ENCODE measurements at places on chromosomes 4 and X.

DNA sequence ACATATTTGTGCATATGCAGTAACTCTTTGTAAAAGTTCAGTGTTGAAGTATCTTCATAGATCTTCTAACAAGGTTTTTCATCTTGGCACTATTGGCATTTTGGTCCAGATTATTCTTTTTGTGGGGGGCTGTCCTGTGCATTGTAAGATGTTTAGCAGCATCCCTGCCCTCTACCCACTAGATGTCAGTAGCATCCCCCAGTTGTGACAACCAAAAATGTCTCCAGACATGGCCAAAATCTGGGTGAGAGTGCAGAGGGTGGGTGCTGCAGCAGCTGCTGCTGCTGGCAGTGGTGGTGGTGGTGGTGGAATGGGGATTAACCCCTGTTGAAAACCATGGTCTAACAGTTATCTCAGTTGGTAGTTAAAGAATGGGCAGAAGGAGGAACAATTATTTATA is 370.0 kb downstream of the GPAT3 start:
- DNase-seq: no peak

- DNase-seq: no peak
Measured at GRCh38 chrX:40644176-40644575, 3.2 kb downstream of the CXorf38 start.

- no peak for DNase-seq
Measured at GRCh38 chrX:10077425-10078188, 79.2 kb upstream of the CLCN4 start.

- no peak for DNase-seq
Measured at GRCh38 chr4:127406187-127406586, 226.6 kb upstream of the INTU start.

DNA sequence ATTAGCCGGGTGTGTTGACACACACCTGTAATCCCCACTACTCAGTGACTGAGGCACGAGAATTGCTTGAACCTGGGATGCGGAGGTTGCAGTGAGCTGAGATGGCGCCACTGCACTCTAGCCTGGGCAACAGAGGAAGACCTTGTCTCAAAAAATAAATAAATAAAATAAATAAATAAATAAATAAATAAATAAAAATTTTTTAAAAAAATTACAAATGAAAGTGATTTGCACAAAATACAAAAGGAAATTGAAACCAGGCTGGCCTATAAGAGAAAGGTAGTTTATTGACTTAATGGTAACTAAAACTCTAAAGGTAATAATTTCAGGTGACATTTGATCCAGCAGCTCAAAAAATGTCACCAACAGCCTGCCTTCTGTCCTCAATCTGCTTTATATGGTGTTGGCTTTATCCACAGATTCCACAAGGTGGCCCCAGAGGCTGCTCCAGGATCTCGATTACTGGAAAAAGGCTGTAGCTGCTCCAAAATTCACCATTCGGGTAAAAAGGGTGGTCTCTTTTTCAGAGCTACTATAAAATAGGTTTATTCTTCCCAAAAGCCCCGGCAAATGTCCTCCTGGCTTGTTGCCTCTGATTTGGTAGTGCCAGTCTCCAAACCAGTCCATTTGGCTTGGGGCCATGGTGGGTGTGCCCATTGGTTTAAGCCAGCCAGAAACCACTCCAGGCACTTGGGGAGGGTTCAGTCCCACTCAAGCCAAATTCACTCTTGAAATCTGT is 61.4 kb upstream of the TRIM2 start:
- DNase-seq: peak; percentile 11

DNA sequence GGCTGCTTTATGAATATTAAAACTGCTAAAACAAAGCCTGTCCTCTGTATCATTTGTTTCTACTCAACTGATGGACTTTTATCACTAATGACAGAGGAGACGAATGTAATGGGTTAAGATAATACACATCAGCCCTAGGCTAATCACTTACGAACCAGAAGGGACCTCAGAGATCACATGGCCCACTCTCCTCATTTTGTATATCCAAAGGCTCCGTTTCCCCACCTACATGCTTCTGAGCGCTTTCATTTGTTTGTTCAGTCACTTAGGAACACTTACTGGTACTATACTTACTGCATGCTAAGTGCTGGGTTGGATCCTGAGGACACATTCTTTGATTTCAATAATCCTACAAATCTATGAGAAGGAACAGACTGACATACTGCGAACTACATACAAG is 169.3 kb downstream of the CEP135 start:
- no peak for DNase-seq

DNA sequence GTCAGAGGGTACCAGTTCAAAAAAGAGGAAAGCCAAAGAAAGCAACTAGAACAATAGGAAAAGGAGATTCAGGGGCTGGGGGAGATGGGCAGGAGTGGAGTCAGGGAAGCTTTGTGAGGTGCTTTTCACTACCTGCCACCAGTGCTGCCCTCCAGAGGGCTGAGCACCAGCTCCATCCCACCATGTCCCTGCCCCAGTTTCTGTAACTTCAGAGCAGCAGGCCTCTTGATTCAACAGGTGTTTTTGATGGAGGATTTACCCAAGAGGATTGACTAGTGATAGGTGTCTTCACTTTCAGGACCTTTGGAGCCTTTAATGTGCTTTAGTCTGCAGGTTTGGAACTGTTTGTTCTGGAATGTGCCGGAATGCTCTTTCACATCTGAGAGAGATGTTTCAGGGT is 12.1 kb downstream of the KIT start:
- DNase-seq: no peak

DNA sequence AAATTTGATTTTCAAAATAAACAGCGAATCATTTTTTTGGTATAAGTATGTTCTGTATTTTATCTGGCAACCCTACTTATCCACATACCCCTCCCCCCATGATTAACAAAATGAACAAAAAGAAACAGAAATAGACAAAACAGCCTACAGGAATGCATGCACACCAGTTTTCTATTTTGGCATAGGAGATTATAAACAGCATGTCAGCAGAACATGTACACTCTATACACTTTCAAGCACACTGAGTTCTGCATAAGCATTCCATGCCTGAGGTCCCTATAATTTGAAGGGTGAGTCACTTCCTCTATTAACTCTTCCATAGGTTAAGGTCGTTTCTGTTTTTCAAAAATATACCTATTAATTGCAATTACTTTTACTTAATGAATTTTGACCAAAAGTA is 28.0 kb upstream of the ZNF280C start:
- no peak for DNase-seq

- no peak for DNase-seq
Measured at GRCh38 chr4:106930522-106930921, 105.6 kb downstream of the DKK2 start.

- DNase-seq: no peak
Measured at GRCh38 chrX:30261012-30261411, 14.1 kb downstream of the MAGEB1 start.

GRCh38 chr4:16775411-16776154 is 122.9 kb downstream of the LDB2 start:
- DNase-seq: no peak

DNA sequence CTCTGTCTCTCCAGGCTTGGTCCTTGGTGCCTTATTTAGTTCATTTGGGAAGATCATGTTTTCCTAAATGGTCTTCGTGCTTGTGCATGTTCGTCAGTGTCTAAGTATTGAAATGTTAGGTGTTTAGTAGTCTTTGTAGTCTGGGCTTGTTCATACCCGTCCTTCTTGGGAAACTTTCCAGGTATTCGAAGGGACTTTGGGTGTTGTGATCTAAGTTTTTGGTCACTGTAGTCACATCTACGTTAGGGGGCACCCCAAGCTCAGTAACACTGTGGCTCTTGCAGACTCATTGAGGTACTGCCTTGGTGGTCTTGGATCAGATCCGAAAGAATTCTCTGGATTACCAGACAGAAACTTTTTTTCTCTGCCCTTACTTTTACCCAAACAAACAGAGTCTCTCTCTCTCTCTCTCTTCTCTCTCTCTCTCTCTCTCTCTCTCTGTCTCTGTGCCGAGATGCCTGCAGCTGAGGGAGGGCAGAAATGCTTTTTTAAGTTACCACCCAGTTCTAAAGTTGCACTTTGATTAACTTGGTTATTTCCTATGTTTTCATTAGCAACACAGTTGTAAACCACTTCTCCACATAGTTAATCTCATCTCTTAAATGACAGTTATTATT is 67.6 kb upstream of the SLC7A3 start:
- DNase-seq: peak; percentile 0

- DNase-seq: no peak
Measured at GRCh38 chr4:155600244-155600643, 66.4 kb upstream of the GUCY1A1 start.

- no peak for DNase-seq
Measured at GRCh38 chr4:41723286-41723685, 25.2 kb downstream of the PHOX2B start.

DNA sequence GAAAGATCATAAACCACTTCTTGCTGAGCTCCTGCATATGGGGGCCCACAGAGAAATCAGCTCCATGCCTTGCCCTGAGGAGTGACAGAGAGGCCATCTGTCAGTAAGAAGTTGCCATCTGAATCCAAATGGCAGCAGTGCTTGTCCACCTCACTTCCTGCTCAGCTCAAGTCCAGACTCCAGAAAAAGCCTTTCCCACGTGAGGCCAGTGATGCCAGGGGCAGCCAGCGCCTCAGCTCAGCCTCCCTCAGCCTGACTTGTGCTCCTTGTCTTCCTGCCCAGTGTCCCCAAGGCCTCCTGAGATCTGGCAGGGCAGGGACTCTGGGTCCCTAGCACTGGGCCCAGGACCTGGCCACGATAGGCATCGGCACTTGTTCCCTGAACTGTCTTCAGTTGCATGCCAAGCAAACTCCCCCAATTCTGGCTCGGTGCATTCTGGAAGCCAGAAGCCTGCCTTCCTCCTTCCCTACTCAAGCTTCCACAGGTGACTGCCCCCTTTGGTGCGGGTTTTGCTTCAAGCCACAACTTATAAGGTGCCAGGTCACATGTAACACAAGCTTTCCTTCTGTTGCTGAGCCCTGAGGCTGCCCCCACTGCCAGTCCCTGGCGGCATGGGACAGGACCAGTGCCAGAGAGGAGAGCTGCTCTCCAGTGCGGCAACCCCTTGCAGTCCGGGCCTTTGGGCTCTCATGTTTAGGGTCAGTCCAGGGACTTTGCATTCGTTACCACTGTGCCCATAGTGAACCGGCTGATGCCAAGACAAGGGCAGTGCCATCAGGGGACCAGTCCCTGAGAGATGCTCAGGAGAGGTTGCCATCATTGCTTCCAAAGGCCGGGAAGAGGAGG is 2.2 kb downstream of the ZNF185 start:
- no peak for DNase-seq

DNA sequence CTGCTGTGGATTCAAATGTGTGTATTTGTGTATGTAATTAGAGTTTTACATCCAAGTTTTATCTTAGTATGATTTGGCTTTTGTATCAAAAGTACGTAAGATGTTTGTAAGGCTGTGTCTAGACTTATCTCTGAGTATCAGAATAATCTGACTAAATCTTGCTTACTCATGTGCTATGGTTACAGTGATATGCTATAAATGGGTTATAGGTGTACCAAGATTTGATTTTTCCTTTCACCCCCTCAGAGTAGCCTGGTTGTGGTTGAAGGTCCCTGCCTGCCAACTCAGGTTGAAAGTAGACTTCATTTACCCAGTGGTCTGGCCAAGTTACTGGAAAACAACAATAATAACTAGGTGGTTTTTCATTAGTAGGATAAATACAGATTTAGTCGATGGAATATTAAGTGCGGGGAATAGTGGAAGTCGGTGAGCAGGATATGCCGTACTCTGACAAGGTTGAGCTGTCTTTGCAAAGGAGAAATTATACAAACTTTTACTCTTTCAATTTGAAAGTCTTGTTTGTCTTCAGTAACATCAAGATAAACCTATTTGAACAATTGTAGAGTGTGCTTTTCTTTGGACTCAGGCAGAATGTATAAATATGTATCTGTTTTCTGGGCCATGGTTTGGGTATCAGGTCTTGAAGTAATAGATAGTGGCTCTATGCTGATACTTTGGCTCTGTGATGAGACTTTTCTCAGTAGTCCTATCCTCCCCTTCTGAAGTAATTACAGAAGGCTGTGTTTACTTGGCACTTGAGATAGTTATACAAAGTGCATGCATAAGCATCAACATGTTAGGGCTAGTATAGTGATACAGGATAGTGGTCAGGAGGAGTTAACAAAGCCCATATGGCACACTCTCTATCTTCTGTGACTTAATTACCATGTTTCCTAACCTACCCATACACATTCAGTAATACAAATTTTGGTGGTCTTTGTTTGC is 23.7 kb downstream of the BMP2K start:
- DNase-seq: no peak

DNA sequence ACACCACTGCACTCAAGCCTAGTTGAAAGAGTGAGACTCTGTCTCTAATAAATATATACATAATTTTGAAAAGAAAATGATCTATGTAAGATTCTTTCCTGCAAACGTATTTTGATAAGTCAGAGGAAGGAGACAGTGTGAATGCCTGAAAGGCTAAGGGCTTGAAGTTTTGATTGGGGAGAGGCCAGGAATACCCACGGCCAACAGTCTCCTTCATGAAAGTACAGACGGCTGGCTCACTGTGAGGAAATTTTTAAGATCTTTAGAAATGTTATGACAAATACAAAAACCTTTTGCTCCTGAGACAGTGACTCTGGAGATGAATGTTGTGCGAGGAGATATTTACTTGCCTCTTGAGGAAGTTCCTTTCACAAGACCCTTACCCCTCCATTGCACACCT is 111.4 kb upstream of the KLHL13 start:
- DNase-seq: no peak

DNA sequence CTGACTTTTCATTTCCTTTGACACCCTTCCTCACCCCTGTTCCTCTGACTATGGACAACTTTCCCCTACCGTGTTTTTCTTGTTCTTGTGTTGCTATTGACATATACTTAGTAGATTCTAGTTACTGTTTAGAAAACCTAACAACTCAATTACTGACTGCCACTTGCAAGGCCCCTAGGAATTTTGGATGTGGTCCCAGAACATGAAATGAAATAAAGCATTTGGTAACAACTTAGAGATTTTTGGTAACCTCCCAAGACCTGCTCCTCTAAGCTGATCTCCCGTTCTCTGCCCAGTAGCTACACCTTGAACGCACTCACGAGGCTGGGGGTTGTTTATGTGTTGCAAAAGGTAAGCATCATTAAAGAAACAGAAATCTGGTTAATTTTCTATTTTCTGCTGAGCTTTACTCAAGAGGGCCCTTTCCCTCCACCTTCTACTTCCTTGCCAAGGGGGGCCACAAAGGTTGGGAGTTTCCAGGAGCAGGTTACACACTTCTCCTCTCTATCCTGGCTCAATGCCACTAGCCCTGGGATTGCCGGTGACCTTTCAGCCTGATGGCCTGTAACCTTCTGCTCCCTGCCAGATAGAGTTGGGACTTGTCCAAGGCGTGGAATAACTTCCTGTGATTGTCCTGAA is 20.5 kb downstream of the GAB3 start:
- DNase-seq: no peak

- DNase-seq: no peak
Measured at GRCh38 chrX:20437683-20438082, 171.0 kb upstream of the RPS6KA3 start.

DNA sequence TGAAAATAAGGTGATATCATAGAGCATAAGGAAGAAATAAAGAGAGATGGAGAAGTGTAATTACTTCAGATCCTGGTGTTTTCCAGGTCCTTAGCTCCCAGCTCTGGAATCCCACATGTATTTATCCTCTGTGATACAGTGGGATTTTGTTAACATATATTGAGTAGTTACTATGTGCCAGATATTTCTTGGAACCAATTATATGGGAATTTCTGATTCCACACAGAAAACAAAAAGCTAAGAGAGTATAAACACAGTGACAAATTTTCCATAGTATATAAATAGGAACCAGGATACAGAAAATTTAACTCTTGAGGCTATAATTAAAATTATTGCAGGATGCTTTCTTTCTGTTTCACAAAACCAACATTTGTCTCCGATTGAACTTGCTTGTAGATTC is 1067.5 kb downstream of the PCDH7 start:
- no peak for DNase-seq

Data from effector CD8-positive, alpha-beta T cell (primary cell).